ENCODE measurements at places on chromosomes 4 and X.

DNA sequence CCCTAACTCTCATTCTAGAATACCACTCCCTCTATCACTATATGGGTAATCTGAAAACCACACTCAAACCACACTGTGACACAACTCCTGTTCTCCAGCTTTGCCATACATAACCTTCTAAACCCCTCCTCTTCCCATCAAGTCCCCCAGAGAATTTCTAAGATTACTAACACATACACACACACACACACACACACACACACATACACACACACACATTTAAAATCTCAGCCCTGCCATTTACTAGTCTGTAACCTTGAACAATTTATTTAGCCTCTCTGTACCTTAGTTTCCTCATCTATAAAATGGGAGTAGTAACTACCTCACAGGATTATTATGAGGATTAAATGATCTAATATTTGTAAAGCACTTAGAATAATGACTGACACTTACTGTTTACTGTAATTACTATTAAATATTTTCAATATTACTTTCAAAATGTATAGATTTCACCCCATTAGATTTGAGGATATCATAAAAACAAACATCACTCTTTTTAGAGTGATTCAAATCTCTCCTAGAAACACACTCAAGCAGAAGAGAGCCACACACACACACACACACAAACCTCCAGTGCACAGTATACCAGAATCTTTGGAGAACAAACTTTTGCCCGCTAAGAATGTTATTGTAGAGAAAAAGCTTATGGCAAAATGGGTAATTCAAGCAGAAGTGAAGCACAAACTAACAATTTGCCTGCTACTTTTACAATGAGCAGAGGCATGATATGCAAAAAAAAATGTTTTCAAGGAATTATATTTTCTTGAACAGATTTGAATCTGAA, 3.8 kb downstream of the ANKRD50 start:
- no peak for DNase-seq

GRCh38 chr4:52959541-52959940, 97.4 kb downstream of the RASL11B start:
- no peak for DNase-seq

- no peak for DNase-seq
These were observed 218.6 kb upstream of the SLC7A11 start for GRCh38 chr4:138460477-138461414.

GRCh38 chr4:111108153-111108552, 485.3 kb upstream of the PITX2 start:
- no peak for DNase-seq

DNA sequence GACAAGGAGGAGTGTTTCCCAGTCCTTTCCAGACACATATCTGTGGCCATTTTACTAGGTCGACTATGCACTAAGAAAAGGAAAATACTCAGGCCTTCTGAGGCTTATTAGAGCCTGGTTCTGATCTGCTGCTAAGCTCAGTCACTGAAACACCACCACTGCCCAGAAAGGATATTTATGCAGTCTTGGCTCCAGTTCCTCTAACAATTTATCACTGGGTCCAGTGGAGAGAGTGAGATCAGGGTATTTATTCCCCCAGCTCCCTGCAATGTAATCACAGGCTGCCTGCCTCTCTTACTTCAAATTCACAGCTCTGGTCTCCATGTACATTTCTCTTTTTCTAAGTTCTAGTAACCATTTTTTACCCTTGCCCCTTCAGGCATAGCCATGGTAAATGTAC, 81.6 kb upstream of the INPP4B start:
- DNase-seq: no peak

- DNase-seq: no peak
These were observed 60.6 kb upstream of the TTC29 start for GRCh38 chr4:147006229-147006628.

DNA sequence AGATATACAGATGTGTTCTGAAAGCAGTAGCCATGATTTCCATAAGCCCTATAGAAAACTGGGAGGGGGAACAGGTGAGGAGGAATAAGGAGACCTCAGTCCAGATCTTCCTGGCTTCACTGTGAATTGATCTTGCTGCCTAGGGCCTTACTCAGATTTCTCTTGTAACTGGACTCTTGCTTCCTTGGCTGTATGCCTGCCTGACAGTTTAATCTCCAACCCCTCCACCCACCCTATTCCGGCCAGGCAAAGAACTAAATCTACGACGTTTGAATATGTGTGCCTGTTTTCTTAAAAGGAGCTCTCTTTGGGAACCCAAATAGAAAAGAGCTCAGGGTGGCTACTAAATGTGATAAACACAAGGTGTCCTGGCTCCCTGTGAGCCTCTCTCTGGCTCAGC, 173.0 kb downstream of the GPC3 start:
- no peak for DNase-seq

DNA sequence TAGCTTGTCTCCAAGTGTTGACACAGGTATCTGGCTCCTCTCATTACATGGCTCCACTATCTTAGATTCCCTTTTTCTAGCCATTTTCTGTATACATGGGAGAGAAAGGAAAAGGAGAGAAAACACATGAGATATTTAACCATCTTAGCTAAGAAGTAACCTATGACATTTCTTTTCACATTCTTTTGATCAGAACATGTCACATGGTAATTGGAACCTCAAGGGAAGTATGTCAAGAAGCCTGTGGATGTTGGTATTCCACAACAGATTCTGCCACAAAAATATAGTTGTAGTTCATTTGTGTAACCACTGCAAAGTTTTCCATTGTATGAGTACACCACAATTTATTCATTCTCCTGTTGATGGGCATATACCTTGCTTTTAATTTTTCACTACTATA, 18.7 kb upstream of the GABRB1 start:
- no peak for DNase-seq

DNA sequence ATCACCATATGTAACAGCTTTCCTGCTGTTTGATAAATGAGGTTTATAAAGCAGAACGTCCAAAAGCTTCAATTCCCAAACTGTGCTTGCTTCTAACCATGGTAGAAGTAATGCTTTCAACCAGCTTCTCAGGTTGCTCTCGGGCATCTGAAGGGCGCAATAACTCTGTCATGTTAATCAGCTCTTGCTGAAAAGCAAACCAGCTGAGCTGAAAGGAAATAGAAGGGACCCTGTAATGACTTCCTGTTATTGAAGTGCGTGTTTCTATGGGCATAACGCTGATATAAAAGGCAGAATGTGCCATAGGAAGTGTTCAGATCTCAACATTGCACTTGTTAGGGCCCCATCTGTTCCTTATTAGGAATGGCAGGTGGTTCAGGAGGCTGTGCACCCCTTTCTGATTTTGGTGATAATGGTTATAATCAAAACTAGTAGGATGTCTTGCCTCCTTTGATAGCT, 21.2 kb downstream of the HERC3 start:
- DNase-seq: no peak

DNA sequence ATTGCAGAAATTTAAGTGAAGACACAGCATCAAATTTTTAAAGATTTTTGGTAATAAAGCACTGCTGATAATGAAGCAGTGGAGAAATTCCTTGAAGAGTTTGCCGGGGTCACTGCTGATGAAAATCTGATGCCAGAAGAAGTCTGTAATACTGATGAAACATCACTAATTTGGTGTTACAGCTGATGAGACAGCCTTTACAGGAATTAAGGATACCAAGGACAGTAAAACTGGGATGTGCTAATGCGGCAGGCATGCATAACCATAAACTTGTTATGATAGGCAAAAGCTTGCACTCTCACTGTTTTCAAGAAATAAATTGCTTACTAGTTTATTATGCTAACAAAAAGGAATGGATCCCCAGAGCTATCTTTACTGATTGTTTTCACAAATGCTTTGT, 52.9 kb upstream of the VEGFC start:
- no peak for DNase-seq

DNA sequence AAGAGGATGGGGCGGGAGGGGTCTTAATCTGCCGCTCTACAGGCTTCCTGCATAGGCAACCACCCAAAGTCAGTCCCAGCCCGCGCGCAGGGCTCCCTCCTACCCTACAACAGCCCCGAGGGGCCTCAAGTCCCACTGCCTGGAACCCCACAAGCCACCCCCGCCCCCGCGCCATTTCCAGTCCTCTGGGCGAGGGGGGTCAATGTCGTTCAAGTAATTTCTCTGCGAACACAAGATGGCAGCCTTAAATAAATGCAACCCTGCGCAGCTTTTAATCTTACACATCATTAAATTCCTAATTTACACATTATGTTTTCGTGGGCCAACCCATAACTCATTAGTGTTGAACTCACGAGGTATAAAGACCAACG, 92.9 kb downstream of the BCOR start:
- no peak for DNase-seq

DNA sequence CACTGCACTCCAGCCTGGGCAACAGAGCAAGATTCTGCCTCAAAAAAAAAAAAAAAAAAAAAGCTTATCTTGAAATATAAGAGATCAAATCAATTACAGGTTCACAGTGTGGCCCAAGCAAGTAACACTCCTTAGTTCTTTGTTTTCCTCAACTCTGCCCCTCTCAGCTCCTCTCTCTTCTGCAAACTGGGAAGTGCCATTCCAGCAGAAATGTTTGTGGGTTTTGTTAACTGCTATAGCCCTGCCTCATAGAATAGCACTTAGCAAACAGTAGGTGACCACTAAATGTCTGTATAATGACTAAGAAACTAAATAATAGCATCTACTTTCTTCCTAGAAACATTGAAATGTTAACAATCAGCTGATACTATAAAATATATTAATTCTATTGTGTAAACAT, 160.0 kb upstream of the NAP1L5 start:
- DNase-seq: no peak

- no peak for DNase-seq
These were observed 225.1 kb upstream of the PRKX start for GRCh38 chrX:3938587-3938986.

DNA sequence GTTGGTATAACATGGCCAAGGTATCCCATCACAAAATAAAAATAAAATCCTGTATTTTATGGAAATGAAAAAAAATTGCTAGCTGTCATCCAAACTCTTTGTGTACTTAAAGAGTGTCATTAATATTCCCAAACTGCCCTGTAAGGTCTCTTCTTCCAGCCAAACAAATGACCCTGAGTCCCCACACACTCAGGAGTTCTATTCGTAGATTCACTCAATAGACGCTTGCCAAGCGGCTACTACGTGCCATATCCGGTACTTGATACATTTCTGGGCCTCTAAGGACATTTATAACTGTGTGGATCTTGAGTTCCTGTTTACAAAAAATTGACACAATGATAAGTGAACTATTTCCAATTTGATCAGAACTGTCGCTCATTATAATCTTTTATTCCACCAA, 245.1 kb downstream of the SCFD2 start:
- no peak for DNase-seq

DNA sequence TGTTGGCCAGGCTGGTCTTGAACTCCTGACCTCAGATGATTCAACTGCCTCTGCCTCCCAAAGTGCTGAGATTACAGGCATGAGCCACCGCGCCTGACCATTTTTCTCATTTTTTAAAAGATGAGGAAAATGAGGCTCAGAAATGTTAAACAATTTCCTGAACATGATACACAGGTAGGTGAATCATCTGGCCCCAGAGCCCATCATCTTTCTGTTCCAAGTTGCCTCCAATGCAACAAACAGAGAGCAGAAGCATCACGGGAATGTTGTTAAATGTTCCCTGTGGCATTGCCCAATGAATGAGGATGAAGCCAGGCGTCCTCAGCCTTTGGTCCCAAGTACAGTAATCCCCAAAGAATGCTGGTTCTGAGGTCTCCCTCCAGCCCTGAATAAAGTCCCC, 31.3 kb upstream of the ANXA5 start:
- no peak for DNase-seq

DNA sequence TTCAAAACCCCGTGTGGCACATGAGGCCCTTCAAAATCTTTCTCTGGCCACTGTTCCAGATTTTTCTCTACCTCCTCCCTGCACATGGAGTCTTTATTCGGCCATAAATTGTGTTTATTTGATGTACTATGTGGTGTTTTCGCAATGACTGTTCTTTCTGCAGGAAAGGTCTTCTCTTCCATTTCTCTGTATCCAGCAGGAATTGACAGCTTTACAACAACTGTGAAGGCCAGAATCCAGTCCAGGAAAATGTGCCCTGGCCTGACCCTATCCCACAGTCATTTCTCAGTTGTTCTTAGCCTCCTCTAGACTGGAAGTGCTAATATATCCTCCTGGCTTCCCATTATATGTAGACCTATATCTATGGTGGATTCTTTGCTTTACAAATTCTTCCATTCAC, 191.4 kb downstream of the COL25A1 start:
- no peak for DNase-seq

DNA sequence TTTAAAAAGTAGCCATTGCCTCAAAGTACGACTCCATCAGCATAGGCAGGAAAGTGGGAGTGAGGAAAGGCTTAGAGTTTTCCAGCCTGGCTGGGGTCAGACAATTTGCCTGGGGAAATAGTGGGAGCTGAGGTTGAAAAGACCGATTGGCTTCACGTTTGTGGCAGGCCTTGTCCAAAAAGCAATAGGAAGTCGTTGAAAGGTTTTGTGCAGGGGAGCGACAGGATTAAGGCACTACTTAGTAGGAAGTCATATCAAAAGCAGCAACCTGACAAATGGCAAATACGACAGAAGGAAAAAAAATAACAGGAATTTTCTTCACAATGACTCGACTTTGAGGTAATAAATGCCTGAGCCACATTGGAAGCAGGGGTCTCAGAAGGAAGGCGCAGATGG, 691 bp upstream of the EREG start:
- DNase-seq: no peak

DNA sequence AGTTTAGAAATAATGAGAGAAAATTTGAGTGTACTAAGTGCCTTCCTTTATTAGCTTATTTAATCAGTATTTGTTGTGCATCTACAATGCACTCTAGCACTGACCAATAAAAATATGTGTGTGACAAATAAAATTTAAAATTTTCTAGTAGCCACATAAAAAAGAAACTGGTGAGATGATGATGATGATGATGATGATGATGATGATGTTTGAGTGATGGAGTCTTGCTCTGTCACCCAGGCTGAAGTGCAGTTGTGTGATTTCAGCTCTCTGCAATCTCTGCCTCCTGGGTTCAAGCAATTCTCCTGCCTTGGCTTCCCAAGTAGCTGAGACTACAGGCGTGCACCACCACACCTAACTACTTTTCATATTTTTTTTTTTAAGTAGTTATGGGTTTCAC, 110.2 kb downstream of the RNF150 start:
- no peak for DNase-seq

DNA sequence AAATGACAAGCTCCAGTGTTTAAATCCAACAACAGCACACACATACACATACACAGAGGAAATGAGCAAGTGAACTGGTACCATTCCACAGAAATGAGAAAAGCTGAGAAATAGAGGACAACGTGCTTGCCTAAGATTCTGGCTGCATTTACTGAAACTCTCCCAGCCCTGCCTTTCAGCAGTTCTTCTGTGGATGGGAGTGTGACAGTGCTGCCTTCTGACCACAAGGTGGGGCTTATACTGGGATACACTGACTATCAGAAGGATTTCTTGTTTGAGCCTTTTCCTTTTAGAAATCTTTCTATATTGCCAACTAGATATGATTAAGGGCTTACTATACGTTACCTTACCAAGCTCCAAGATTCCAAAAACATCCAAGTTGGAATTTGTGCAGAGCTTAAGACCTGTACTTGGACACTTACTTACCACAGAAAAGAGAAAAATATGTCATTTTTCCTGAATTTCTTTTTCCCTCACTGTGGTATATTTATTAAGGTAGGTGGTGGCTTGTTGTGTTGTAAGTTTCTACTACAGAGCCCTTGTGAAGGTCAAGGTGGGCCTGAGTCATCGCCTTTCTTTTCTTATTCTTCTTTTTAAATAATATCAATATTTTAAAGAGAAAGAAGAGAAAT, 10.7 kb upstream of the CXCL8 start:
- peak; percentile 20 for DNase-seq

GRCh38 chr4:150387981-150388380, 194.0 kb upstream of the MAB21L2 start:
- no peak for DNase-seq

Measured in 8988T (cell line).